Aorta (tissue), 5 donors: ENCODE measurements at places on chromosomes 6 and 20. TPM values are rescaled to one million over a fixed set of nuclear protein-coding genes. Genes with fewer than 3 reads are reported as not detected.

GRCh38 chr6:147510929-147511590 lies 2.6 kb downstream of the SAMD5 start:
- H3K36me3 ChIP-seq = no peaks in the 10 kb centered on the region
- H3K27me3 ChIP-seq = no peaks in the 10 kb centered on the region
- no peak overlapping the region for H3K27ac ChIP-seq

DNA sequence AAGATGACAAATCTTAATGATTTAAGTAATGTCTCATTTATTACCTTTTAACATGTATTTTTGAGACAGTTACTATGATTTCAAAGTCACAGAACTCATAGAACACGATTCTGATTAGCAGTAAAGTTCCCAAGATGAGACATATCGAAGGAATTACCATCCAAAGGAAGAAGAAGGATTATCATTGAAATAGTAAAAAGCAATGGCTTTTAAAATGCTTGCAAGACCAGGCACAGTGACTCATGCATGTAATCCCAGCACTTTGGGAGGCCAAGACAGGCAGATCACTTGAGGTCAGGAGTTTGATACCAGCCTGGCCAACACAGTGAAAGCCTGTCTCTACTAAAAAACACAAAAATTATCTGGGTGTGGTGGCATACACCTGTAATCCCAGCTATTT lies 219.2 kb downstream of the KHDC1L start:
- peaks cover 3% of the 10 kb centered on the region for H3K36me3 ChIP-seq
- no peaks in the 10 kb centered on the region for H3K4me1 ChIP-seq
- no peaks in the 10 kb centered on the region for H3K27me3 ChIP-seq
- no peak overlapping the region for H3K4me3 ChIP-seq
- no peak for DNase-seq

DNA sequence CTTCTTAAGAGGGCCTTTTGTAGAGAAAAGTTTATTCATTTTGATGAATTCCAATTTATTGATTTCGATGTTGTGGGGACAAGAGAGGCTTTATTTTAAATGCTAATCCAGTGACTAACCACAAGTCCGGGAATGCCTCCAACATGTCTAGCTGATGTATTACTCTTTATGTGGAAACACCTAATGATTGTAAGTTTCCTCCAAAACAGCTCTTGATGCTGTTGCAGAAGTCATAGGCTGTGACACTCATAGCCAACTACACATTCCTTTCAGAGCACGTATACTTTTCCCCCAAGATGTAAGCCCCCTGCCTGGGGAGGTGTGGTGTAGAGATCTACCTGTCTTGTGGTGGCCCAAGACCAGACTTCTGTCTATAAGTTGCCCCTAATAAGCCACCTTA lies 61.3 kb upstream of the RNF24 start:
- H3K27ac ChIP-seq = peak overlapping the region; percentile 76
- no peak overlapping the region for H3K4me3 ChIP-seq
- no peaks in the 10 kb centered on the region for H3K4me1 ChIP-seq
- no peaks in the 10 kb centered on the region for H3K36me3 ChIP-seq
- no peaks in the 10 kb centered on the region for H3K27me3 ChIP-seq

TINAG gene
- total RNA-seq = not detected

DNA sequence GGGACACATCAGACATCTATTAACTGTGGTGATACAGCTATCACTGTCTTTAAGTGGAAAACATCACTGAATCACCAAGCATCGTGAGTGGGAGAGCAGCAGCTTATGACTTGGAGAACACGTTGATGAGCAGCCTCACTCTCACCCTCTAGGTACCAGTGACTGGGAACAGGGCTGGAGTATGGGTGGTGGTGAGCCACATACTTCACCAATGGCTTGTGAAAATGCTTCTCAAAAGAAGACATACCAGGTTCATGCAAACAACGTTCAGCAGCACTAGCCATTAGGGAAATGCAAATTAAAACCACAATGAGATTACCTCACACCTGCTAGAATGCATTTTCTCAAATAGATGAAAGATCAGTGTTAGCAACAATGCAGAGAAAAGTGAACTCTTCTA lies 25.3 kb downstream of the SNX5 start:
- H3K36me3 ChIP-seq = peaks cover 4% of the 10 kb centered on the region
- H3K27ac ChIP-seq = no peak overlapping the region
- H3K27me3 ChIP-seq = no peaks in the 10 kb centered on the region

SLC32A1 gene
- not detected for total RNA-seq

- H3K27ac ChIP-seq = no peak overlapping the region
- H3K27me3 ChIP-seq = no peaks in the 10 kb centered on the region
- no peak for DNase-seq
- H3K4me3 ChIP-seq = no peak overlapping the region
Measured at GRCh38 chr6:12479881-12480280, 189.7 kb downstream of the EDN1 start.

DNA sequence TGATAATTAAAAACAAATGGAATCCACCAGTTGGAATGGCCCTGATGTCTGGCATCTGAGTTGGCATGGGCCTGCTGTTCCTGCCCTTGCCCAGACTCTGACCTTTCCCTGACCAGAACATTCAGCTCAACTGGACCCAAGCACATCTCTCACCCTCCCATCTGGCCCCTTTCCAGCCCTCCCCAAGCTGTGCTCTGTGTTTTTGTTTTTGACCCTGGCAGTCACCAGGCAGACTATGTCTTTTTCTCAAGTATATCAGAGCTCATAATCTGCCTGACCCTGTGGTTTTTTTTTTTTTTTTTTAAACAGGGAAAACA lies 117.6 kb downstream of the TRDN start:
- no peaks in the 10 kb centered on the region for H3K36me3 ChIP-seq
- DNase-seq = peak; percentile 59
- H3K27me3 ChIP-seq = no peaks in the 10 kb centered on the region
- no peak overlapping the region for H3K4me3 ChIP-seq

- DNase-seq = no peak
- no peaks in the 10 kb centered on the region for H3K36me3 ChIP-seq
- no peaks in the 10 kb centered on the region for H3K27me3 ChIP-seq
Measured at GRCh38 chr20:14919501-14920081, 582.2 kb upstream of the FLRT3 start.

DEF6 gene
- total RNA-seq = 13.0 TPM

GRCh38 chr6:38797391-38797790 lies 82.3 kb downstream of the DNAH8 start:
- H3K27me3 ChIP-seq = peaks cover 4% of the 10 kb centered on the region
- no peak overlapping the region for H3K27ac ChIP-seq
- no peaks in the 10 kb centered on the region for H3K36me3 ChIP-seq
- DNase-seq = no peak
- H3K4me1 ChIP-seq = no peaks in the 10 kb centered on the region

DNA sequence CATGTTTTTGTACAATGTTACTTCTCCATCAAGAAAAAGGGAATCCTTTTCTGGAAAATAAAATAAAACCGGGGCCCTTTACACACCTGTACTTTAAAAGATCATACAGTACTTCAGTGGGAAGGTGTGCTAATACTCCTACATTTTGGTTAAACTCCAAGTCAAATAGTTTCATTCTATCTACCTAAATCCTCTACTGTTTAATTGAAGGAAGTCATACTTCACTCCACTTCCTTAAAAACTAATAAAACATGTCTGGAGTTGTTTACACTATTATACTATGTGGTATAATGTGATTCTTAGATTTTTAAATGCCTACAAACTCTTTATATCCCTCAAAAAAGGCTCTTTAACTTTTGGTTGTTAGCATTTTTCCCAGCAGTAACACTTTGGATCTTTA lies 18.6 kb upstream of the HBS1L start:
- H3K4me1 ChIP-seq = no peaks in the 10 kb centered on the region
- DNase-seq = no peak
- H3K4me3 ChIP-seq = no peak overlapping the region

- H3K27me3 ChIP-seq = no peaks in the 10 kb centered on the region
- H3K36me3 ChIP-seq = no peaks in the 10 kb centered on the region
- no peak overlapping the region for H3K27ac ChIP-seq
- no peaks in the 10 kb centered on the region for H3K4me1 ChIP-seq
- H3K4me3 ChIP-seq = no peak overlapping the region
- DNase-seq = no peak
Measured at GRCh38 chr20:21801193-21801592, 95.7 kb downstream of the PAX1 start.

DNA sequence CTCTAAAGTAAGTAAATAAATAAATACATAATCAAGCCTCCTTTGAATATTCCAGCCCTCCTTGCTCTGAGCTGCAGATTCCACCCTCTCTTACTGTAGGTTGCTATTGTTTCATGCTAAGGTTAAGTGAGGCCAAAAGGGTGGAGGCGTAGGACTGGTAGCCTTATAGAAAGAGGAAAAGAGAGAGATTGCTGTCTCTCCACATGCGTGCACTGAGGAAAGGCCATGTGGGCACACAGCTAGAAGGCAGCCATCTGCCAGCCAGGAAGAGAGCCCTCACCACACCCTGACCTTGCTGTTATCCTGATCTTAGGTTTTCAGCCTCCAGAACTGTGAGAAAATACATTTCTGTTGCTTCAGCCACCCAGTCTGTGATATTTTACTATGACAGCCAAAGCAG lies 87.4 kb upstream of the SHLD1 start:
- no peak overlapping the region for H3K4me3 ChIP-seq
- H3K4me1 ChIP-seq = no peaks in the 10 kb centered on the region
- no peaks in the 10 kb centered on the region for H3K36me3 ChIP-seq

HMGCLL1 gene
- 0.29 TPM for total RNA-seq

- no peaks in the 10 kb centered on the region for H3K27me3 ChIP-seq
- no peaks in the 10 kb centered on the region for H3K4me1 ChIP-seq
- no peak overlapping the region for H3K4me3 ChIP-seq
Measured at GRCh38 chr6:161347125-161347524, 73.3 kb upstream of the AGPAT4 start.

- H3K27ac ChIP-seq = peak overlapping the region; percentile 93
- DNase-seq = peak; percentile 94
- H3K27me3 ChIP-seq = no peaks in the 10 kb centered on the region
- no peaks in the 10 kb centered on the region for H3K36me3 ChIP-seq
- H3K4me3 ChIP-seq = no peak overlapping the region
- H3K4me1 ChIP-seq = peaks cover 11% of the 10 kb centered on the region
Measured at GRCh38 chr20:44692932-44693480, 22.2 kb upstream of the CCN5 start.

OPRM1 gene
- total RNA-seq = not detected

TTLL9 gene
- 0.19 TPM for total RNA-seq

GRCh38 chr20:60050193-60050947 lies 92.1 kb downstream of the CDH26 start:
- no peaks in the 10 kb centered on the region for H3K36me3 ChIP-seq
- H3K27me3 ChIP-seq = no peaks in the 10 kb centered on the region
- DNase-seq = no peak
- H3K27ac ChIP-seq = no peak overlapping the region

VNN1 gene
- total RNA-seq = 1.8 TPM
